Amygdala (tissue), 56 donors: ENCODE measurements at places on chromosomes 12 and 14.

- DNase-seq: no peak
Measured at GRCh38 chr12:64110864-64111263, 111.2 kb downstream of the KICS2 start.

GRCh38 chr14:50230401-50230700 lies 1.0 kb downstream of the SOS2 start:
- DNase-seq: no peak

- no peak for DNase-seq
Measured at GRCh38 chr14:99475179-99475578, 5.5 kb downstream of the SETD3 start.

- DNase-seq: no peak
Measured at GRCh38 chr14:87076146-87076545, 916.8 kb downstream of the GALC start.

GRCh38 chr12:57133013-57133569 lies 4.8 kb downstream of the LRP1 start:
- DNase-seq: no peak

DNA sequence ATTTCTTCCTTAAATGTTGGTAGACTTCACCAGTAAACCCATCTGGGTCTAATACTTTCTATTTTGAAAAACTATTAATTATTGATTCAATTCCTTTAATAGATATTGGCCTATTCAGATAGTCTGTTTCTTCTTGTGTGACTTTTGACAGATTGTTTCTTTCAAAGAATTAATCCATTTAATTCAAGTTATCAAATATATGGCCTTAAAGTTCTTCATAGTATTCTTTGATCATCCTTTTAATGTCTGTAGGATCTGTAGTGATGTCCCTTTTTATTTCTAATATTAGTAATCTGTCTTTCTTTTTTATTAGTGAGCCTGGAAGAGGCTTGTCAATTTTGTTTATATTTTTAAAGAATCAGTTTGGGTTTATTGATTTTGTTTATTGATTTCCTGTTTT lies 190.0 kb downstream of the SLC38A4 start:
- DNase-seq: no peak

DNA sequence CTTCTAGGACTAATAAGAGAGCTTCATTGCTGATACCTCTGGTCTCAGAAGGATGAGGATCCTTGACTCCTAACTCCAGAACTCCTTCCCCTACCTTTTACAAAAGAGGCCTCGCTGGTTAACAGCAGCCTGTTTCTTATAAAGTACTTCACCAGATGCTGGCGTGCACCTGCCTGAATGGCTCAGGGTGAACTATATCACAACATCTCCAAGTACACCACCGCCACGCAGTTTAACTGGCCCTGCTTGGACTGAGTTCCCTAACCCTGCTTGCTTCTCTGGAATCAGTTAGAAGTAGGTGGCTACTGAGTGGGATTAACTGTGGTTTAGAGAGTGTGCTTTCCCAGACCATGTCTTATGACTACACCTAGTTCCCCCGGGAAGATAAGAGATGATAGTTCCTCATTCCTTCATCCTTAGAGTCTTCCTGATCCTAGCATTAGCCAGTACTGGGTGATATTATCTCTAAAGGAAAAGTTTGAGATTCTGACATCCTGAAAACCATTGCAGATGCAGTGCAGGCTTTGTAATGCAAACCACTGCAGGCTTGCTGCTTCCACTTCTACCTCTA lies 3.0 kb downstream of the FOXJ2 start:
- DNase-seq: no peak

- DNase-seq: no peak
Measured at GRCh38 chr14:103451401-103451800, 66.2 kb downstream of the MARK3 start.

DNA sequence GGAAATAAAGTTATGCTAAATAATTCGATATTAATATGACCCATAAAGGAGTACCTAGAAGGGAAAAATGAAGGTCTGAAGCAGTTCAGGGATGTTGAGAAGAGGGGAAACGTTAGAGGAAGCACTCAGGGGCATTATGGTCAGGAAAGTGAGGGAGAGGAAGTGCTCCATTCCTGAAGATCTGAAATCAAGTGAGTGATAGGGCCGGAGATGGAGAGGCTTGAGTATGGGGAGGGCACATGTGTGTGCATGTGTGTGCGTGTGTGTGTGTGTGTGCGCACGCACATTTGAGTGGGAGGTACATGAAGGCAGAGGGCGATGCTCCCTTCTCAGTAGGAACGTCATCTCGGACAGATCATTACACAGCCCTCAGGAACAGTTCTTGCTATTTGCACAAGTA lies 4.9 kb upstream of the DCD start:
- no peak for DNase-seq

GRCh38 chr12:52992699-52993557 lies 13.3 kb upstream of the EIF4B start:
- DNase-seq: no peak

GRCh38 chr12:79206871-79207270 lies 342.3 kb downstream of the SYT1 start:
- DNase-seq: no peak

- no peak for DNase-seq
Measured at GRCh38 chr12:42660968-42661937, 71.7 kb upstream of the PRICKLE1 start.

DNA sequence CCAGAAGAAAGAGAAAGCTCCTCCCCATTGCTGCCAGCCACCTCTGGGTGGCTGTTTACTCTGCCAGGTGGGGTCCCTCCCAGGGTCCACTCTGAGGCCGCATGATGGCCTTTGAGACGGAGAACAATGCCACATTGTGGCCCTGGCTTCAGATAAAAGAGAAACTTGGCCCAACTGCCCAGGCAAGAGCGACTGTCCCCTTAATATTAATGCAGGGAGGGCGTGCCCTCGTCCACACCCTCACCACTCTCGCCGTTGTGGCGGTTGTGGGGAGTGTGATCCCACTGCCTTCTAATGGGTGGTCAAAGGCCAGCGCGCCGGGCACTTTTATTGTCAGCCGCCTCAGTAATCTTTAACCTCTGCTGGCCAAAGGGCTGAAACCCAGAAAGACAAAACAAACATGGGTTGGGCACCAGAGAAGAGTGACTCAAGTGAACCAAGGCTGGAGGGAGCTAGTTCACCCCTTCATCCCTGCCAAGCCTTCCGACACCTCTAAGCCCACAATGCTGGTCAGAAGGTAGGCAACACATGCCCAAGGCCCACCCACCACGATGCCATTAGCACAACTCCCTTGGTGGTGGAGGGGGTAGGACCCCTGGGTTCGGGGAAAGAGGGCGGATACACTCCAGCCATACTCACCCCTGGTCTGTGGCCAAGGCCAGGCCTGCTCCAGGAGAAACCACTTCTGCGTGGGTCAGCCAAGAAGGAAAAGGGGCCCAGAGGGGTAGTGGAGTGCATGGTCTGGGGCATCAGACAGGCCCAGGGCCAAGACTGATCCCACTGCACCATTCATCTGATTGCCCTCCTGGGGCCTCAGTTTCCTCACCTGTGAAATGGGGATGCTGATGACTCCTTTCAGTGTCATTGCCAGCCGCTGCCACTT lies 44.5 kb upstream of the BCL11B start:
- DNase-seq: no peak

DNA sequence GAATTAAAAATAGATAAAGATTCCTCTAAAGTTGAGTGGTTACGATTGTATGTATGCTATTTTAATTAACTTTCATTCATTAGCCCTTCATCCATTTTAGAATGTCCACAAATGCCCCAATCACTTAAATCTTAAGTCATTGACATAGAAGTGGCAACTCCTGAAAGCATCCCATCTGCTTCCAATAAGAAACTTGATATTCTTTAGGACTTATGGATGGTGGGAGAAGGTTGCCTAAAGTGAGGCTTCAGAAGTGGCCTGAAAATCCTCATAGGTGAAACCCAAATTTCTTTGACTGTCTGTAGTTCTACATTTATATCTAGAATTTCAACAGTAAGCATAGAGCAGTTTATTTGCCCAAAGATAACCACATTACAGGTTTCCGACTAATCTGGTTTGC lies 161.7 kb upstream of the HMGA2 start:
- DNase-seq: no peak

- no peak for DNase-seq
Measured at GRCh38 chr14:23071244-23071920, 14.1 kb upstream of the CDH24 start.

DNA sequence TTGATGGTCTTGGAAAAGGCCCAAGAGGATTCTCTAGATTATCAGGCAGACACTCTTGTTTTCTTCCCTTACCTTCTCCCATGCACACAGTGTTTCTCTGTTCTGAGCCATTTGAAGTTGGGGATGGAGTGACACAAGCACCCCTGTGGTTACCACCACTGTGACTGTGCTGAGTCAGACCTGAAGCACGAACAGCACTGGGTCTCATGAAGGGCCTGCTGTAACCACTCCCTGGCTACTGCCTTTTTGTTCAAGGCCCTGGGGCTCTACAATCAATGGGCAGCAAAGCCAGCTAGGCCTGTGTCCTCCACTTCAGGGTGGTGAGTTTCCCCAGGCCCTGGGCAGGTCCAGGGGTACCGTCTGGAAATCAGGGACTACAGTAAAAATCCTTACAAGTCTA lies 65.5 kb downstream of the TSPAN8 start:
- DNase-seq: no peak

GRCh38 chr12:43057566-43057965 lies 468.0 kb upstream of the PRICKLE1 start:
- DNase-seq: no peak

- DNase-seq: no peak
Measured at GRCh38 chr14:73655851-73656250, 11.1 kb downstream of the DNAL1 start.

- DNase-seq: no peak
Measured at GRCh38 chr14:103518422-103519042, 4.1 kb downstream of the CKB start.

- DNase-seq: no peak
Measured at GRCh38 chr12:12715459-12716150, 1.6 kb upstream of the CDKN1B start.

DNA sequence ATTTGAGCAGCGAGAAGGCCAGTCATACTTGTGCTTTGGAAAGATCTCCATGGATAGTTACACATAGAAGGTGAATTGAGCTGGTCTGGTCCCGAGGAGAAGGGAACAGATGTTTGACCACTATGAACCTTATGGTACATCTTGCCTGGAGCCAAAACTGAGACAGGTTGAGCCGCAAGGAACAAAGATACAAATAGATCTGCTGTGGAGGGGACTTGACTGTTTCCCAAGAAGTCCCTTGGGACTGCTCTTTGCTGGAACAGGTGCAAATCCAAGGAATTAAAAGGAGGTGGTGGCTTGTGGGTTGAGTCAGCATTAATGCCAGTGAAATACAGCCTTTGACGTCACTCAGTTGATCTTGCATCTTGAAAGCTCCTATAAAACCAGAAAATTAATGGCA lies 68.8 kb upstream of the PRIMA1 start:
- DNase-seq: no peak

DNA sequence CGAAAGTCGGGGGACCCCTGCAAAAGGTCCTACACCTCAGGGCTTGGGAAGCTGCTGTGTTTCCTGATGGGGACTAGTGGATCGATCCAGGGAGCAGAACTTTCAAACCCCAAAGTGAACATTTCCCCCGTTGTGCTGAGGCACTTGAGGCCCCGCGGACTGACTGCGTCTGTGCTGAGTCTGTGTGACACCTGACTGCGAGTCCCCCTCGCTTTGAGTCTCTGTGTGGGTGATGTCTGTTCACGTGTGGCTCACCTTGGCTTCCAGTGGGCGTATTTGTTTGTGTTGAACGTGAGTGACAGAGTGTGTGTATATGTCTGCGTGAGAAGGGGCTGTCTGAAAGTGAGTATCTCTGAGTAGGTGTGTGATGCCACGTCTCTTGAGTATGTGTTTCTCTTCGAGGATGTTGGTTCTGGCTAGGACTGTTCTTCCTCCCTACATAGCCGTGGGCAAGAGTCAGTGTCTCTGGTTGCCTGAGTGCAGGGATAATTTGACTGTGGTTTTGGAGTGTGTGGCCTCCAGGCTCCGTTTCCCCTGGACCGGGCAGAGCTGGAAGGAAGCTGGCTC lies 1.3 kb downstream of the TEAD4 start:
- DNase-seq: no peak

GRCh38 chr14:98682033-98682432 lies 590.0 kb downstream of the BCL11B start:
- no peak for DNase-seq

DNA sequence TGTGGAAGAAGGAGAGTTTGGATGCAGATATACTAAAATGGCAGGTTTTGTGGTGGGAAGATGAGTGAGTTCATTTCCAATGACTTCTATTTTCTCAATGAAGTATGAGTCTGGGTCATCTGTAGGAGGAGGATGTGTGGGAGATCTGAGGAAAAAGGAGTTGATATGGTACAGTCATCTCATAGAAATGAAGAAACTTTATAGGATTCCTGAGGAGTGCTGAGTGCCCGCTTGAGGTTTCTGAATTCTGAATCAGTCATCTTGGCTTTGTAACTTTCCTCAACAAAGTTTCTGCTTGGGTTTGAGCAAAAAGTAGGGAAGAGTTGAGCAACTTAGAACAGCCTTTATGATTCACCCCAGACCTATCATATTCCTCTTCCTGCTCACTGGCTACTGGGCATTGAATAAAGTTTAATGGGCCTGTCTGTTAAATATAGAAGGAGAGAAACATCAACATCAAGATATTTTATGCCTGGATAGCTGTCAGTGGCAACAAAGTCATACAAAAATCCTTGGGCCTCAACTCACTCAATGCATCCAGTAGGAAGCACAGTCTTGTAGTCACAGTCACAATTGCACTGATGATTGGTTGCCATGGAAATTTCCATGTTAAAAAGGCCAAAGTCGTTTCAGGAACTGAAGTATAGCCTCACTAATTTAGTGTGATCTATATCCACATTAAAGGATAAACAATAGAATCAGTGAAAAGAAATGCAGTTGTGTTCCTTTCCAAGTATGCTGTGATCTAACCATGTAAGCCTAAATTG lies 284.7 kb downstream of the DUSP6 start:
- DNase-seq: no peak

- no peak for DNase-seq
Measured at GRCh38 chr14:87794561-87794960, 198.4 kb downstream of the GALC start.

DNA sequence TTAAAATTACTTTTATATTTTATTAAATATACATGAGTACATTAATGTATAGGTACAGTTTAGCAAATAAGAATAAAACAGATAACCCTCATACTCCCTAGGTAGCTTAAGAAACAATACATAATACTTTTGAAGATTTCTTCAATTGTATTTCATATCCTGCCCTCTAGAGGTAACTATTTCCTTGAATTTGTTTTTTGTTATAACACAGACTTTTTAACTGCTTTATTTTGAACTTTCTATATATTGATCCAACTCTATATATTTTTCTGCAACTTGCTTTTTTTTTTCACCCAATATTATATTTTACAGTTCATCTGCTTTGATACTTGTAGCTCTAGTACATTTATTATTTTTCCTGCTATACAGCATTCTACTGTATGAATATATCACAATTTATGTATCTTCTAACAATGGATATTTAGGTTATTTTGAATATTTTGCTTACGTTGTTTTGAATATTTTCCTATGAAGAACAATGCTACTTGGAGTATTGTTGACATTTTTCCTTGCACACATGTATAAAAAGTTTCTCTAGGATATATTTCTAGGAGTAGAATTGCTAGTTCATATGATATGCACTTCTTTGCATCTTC lies 72.8 kb upstream of the ABCD2 start:
- no peak for DNase-seq

GRCh38 chr12:25855716-25856115 lies 102.8 kb upstream of the RASSF8 start:
- no peak for DNase-seq

GRCh38 chr14:47207617-47208016 lies 467.8 kb downstream of the MDGA2 start:
- no peak for DNase-seq
